Hematopoietic multipotent progenitor cell treated with erythropoietin and hydrocortisone succinate and interleukin-3 and kit ligand, for 6 days (in vitro differentiated cells): ENCODE measurements at places on chromosomes 6 and 20.

GRCh38 chr6:85081102-85081501, 316.7 kb upstream of the TBX18 start:
- DNase-seq = no peak

GRCh38 chr20:34705008-34705396, 858 bp downstream of the TP53INP2 start:
- no peak for DNase-seq

GRCh38 chr6:144106206-144106605, 10.8 kb upstream of the SF3B5 start:
- DNase-seq = no peak

- DNase-seq = no peak
These were observed 133.7 kb downstream of the EDN1 start for GRCh38 chr6:12423832-12424231.

DNA sequence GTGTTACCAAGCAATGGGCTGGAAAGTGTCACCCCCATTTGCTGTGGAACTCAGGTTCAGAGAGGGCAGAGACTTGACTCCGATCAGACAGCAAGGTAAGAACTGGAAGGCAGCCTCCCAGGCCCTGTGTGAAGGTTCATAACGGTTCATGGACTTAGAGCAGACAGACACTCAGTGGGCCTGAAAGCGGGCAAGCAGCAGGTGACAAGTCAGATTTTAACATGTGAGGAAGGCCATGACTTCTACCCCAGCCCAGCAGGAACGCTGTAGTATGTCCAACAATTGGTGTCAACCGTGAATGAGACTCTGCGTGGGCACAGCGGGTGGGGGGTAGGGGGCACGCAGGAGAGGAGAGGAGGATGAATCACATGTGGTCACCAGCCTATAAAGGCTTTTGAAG, 217.6 kb upstream of the SNX9 start:
- DNase-seq = no peak

DNA sequence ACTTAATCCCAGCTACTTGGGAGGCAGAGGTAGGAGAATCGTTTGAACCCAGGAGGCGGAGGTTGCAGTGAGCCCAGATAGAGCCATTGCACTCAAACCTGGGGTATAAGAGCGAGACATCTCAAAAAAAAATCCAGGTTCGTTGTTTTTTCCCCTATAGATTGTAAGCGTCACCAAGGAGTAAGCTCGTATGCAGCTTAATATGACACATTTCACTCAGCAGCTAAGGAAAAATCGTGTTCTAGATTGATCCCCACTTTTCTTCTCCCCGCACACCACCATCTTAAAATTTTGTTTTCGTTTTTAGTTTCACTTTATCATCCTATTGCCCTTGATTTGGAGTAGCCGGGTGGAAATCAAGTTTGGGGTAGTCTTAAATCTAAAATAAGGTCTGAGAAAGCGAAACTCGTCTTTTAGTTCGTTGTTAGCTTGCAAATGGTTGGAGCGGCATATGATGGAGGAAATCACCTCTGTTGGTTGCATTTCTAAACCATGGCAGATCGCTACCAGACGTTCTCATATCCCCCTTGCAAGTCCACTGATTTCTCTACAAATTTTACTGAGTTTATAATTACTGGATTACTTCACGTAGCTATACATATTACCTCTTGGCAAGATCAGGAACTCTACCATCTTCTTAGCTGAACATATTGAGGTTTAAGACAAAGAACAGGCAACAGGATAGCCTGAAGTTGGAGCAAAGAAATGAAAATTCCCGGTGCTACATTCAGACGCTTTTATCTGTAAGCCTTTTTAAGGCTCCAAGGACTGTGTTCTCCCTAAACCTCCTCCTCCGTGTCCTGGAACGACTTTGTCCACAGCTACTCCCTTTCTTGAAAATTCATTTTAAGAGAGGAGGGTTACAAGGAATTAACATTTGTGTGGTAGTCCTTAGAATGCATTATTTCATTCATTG, 91.1 kb upstream of the BTN3A2 start:
- DNase-seq = peak; percentile 69

GRCh38 chr6:474453-475185, 83.1 kb downstream of the IRF4 start:
- peak; percentile 63 for DNase-seq

DNA sequence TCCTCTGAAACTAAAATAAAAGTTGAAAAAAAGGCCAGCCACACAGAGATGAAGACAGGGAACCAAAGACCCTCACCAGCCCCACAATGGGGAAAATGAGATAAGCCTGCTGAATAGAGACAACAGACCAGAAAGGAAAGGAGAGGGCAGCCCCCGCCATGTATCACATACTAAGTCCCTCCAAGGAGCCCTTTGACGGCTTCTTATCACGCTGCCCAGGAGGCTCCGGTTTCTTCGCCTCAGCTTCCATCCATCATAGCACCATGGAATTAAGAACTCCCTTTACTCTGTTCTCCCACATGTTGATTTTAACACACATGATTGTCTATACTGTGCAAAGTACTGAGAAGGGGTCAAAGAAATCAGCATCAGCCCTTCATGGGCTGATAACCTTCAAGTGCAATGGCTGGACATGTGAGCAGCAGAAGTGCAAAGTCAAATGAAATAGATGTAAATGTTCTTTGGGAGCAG, 54.9 kb downstream of the MAP3K5 start:
- peak; percentile 87 for DNase-seq

GRCh38 chr6:17527076-17527475, 73.0 kb upstream of the FAM8A1 start:
- no peak for DNase-seq

DNA sequence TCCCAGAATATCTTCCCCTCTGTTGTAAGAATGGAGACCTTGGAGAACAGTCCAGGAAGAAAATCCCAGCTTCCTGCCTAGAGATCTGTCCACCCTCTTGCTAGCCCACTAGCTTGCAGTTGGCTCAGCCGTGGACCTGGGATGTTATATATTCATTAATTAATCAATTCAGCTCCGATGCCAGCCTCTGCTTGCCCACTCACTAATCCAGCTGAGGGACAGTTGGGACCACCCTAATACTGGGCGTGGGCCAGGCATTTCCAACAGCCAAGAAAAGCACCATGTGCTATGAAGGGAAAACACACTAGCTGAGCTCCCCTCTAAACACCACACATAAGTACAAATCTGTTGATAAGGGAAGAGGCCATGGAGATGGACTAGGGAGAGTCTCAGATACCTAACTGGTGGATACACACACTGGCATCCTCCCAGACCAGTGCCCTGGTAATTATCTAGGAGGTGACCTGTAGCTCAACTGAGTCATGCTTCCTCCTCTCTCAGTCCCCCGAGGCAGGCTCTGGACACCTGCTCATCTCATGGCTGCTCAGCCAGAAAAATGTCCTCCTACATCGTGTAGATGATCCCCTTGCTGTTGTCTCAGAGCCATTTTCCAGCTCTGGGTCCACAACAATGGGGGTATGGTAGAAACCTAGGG, 78.9 kb downstream of the ANKRD60 start:
- DNase-seq = no peak

DNA sequence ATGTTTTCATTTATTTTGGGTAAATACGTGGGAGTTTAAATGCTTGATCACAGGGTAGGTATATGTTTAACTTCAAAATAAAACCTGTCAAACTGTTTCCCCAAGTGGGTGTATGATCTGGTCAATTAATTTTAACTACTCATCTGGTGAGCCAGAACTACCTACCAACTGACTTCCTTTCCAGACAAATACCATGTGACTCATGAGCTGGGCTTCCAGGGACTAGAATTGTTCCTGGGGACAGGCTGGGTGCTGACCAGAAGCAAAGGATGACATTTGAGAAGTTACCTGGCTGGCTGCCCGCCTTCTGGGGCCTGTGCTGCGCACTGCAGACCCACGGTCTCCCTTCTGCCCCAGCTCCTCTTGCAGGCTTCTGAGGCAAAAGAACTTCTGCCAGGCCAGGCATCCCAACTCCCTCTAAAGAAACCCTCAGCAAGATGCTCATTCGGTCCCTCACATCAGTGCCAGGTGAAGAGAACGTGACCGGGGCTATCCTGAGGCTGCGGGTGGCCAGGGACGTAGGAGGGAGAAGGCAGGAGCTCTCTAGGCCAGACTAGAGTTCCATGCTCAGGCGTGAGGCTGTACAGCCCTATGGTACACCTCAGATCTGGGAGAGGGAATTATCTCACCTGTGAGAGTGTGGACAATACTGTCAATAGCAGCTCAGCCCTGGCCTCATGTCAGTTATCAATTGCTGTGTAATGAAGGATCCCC, 103.6 kb downstream of the JPH2 start:
- DNase-seq = no peak

GRCh38 chr20:46804126-46804525, 90.5 kb upstream of the EYA2 start:
- DNase-seq = no peak

DNA sequence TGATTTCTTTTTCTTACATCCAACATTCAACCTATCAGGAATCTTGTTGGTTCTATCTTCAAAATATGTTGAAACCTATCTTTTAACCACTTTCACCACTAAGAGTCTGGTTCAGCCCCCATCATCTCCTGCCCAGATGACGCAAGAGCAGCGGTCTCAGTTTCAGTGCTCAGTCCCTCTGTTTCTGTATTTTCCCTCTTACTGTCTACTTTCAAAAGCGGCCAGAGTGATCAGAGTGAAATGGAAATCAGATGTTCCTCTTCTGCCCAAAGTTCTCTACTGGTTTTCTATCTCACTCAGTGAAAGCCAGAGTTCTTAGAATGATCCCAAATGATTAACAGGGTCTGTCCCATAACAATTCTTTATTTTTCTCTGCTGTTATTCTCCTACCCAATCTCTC, 147.9 kb upstream of the PDE7B start:
- DNase-seq = peak; percentile 64

DNA sequence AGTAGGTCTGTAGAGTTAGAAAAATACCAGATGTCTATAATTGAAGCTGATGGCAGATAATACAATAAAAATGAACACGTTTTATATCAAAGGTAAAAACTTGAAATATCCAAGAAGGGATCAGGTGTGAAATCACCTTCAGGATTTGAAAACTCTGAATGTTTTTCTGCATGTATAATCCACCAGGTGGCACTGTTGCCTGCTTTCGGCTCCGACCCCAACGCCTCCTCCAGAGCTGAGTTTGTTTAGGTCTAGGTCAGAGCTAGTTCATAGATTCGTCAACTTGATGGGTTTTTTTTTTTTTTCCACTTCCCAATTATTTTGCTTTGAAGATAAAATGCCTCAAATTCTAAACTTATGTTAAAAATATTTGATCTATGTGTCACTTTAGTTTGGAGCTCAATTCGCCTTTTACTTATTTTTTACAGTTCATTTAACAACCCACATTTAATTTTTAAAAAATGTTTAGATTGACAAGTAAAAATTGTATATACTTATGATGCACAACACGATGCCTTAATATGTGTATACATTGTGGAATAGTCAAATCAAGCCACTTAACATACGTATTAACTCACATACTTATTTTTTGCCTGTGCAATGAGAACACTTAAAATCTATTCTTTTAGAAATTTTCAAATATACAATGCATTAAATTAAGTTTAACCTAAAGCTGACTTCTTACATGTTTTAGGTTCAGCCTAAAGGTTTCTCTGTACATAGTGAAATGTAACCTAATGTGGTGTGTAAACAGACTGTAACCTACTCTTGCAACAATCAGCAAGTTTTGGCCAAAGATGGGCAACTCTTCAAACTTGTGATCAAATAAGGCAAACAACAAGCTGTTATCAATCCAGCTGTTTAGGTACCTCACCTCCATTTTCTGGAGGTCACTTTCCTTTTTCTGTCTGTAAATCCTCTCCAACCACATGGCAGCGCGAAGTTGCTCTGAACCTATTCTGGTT, 39.4 kb upstream of the ENPP4 start:
- DNase-seq = peak; percentile 84

DNA sequence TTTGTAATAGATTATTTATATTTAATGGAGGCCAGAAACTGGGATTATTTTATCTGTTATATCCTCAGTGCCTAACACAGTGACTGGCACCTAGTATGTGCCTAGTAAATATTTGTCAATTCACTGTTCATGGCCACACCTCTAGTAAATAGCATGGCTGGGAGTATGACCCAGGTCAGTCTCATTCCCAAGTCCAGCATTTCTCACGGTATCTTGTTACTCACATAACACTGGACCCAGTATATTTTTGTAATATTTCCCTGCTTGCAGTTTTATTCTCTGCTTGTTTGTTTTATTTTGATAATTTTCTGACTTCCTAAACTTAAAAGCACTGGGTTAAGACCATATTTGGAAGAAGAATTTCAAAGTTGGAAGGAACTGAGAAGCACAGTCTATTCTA, 47.7 kb downstream of the CTNNBL1 start:
- no peak for DNase-seq
